ENCODE measurements at places on chromosomes 13 and 19.

DNA sequence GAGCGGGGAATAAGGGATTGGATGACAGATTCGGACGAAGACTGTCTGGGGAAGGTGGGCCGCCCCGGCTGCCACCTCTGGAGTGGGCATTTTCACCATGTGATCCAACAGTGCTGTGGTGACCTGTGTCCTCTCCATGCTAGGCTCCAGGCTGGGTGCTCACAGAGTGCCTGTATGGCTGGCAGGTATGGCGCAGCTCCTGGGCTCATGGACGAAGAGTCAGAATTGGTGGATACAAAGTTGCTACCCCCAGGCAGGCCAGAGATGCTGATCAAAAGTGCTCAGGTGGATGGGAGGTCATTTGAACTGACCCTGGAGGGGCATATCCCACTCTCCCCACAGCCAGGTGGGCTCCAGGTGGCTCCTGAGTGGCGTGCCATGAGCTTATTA lies 111.3 kb upstream of the UQCRFS1 start:
- DNase-seq = no peak

DNA sequence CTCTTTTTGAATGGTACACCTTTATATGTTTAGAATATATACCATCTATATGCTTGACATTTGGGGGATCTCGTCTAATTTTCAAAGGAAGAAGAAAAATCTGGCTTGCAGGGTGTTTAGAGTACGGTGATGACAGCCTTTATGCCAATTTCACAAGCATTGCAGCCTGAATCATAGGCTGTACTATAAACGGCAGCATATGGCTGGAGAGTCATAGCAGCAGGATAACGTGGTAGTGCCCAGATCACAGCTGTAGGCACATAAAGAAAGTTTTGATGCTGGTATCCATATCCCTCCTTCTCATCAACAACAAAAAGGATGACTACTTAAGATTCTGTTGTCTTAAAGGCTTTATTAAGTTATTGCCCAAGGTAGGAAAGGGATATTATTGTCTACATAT lies 253.0 kb downstream of the PCDH9 start:
- no peak for DNase-seq

- no peak for DNase-seq
These were observed 7.5 kb downstream of the ARHGEF7 start for GRCh38 chr13:111122631-111123030.

DNA sequence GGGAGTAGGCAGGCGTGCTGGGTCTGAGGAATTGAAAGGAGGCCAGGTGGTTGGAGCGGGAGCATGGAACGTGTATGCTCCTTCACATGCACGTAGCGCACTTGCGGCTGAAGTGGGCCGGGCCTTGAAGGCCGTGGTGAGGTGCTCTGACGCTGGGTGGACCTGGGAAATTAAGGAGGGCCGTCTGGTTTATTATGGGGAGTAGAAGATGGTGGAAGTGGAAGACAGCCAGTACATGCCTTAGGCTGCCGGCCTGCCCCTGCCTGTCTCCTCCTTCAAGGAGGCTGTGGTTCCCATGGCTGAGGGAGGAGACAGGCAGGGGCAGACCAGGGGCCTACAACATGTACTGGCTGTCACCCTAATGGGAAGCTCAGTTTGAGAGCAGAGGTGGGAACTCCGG lies 23.9 kb downstream of the GATAD2A start:
- DNase-seq = no peak

- DNase-seq = no peak
These were observed 10.1 kb downstream of the OPA3 start for GRCh38 chr19:45574526-45574925.

DNA sequence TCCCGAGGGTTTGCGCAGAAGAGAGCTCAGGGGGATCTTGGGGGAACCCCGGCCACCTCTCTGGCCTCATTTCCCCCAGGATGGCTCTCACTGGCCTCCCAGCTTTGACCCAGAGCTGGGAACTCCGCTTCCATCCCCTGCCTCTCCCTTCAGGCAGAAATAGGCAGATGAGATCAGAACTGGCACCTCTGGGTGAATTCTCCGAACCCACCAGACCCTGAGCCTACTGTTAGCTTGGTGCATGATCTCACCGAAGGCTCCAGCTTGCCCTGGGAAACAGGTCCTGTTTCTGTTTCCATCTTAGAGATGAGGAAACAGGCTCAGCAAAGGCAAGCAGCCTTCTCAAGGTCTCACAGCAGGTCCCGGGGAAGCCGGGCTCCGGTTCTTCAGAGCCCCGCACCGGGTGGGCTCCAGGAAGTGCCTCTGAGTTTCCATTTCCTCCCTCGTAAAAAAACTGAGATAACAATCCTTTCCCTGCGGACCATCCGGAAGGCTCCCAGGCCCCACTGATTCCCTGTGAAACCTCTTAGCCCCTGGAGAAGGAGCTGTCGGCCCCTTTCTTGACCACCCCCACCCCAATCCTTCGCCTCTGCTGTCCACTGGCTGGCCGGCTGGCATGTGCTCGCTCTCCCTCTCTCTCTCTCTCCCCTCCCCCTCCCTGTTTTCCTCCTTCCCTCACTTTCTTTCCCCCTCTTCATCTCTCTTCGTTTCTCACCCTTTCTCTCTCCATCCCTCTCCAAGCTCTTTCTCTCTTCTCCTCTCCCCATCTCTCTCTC lies 2.1 kb downstream of the NECTIN2 start:
- peak; percentile 92 for DNase-seq

GRCh38 chr19:6214881-6215541 lies 64.8 kb downstream of the MLLT1 start:
- no peak for DNase-seq

- DNase-seq = no peak
These were observed 35.8 kb upstream of the ZNF724 start for GRCh38 chr19:23285948-23286347.

GRCh38 chr13:70923863-70924752 lies 815.9 kb upstream of the KLHL1 start:
- DNase-seq = no peak

- no peak for DNase-seq
These were observed 11.0 kb downstream of the MEIS3 start for GRCh38 chr19:47408156-47408938.

- peak; percentile 28 for DNase-seq
These were observed 546 bp upstream of the ZNF546 start for GRCh38 chr19:39996218-39996810.

GRCh38 chr13:33545492-33545891 lies 259.9 kb upstream of the STARD13 start:
- DNase-seq = no peak

DNA sequence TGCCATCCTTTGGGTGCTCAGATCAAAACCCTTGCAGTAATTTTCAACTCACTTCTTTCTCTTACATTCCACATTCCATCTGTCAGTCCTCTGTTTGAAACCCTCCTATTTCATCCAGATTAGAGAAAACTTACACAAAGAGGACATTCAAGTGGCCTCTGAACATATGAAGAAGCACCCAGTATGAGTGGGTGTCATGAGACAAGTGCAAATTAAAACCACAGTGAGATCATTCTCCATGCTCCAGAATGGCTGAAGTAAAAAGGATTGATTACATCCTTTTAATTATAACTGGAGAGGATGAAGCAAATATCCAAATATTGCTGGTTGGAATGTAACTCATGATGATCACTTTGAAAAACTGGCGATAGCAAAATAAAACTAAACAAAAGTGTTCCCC lies 96.5 kb downstream of the MIPEP start:
- DNase-seq = no peak

- DNase-seq = no peak
These were observed 6.6 kb downstream of the ANKRD10 start for GRCh38 chr13:110907951-110908898.

DNA sequence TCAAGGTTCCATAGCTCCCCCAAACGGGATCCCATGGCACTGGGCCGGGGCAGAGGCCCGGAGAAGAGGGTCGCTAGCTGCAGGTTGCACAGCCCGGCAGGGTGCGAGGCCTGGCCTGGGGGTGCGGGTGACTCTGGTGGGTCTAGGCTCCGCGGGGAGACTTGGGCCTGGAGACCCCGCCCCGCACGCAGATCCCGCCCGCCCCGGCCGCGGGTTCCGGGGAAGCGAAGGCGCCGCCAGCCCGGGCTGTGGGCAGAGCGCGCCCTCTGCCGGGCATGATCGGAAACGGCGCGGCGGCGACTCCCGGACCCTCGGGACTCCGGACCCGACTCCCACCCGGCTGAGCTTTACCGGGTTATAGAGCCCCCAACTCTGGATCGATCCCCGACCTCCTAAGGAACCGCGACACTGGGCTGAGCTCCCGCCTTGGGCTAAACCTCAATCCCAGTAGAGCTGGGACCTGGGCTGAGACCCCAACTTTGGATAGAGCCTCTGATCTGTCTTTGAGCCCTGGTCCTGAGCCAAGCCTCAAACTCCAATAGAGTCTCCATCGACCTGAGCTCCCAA lies 3.1 kb upstream of the TNFAIP8L1 start:
- peak; percentile 51 for DNase-seq

- DNase-seq = no peak
These were observed 485.6 kb downstream of the MYO16 start for GRCh38 chr13:109114991-109115390.

GRCh38 chr19:16000024-16000663 lies 51.3 kb downstream of the OR10H4 start:
- no peak for DNase-seq

- no peak for DNase-seq
These were observed 85.7 kb downstream of the NUFIP1 start for GRCh38 chr13:44903574-44903985.

DNA sequence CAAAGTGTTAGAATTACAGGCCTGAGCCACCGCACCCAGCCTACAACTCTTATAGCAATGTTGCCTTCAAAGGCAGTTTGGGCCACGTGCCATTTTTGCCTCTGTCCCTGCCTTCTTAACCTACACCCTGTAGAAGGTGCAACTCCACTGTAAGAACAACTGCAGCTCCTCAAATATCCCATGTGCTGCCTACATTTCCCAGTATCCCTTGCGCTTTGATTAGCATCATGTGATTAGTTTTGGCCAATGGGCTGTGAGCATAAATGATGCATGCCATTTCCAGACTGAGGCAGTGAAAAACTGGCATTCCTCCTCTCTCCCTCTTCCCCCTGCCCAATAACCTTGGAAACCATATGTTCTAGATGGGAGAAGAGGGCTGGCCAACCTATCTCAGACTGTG lies 75.2 kb upstream of the MRI1 start:
- peak; percentile 4 for DNase-seq

GRCh38 chr19:33963514-33963913 lies 166.8 kb downstream of the KCTD15 start:
- DNase-seq = no peak

Measured in inflammatory macrophage treated with lipopolysaccharide for 4 hours (primary cell).